ENCODE measurements at places on chromosomes 11 and 22.

- no peak for DNase-seq
Observed at GRCh38 chr22:16831257-16831656, 6.0 kb upstream of the XKR3 start.

- no peak for DNase-seq
Observed at GRCh38 chr11:60840470-60841430, 1.2 kb upstream of the CCDC86 start.

- no peak for DNase-seq
Observed at GRCh38 chr11:61009392-61010275, 38.2 kb downstream of the CD6 start.

DNA sequence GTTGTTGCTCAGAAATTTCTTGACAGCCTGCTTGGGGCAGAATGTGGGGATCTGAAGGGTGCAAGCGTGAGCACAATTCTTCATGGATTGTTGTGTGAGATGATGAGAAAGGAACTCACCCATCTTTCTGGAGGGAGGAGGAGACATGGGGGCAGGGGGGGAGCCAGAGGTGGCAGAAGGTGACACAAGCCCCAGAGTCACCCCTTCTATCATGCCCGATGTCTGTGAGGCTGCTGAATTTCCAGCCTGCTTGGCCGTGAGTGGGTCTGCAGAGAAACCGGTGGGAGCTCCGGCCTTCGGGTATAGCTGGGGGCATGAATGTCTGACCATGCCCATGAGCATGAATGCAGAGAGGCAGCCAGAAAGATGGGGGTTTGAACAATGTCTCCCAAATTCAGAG is 870.7 kb downstream of the TBC1D22A start:
- no peak for DNase-seq

- DNase-seq: no peak
Observed at GRCh38 chr22:21621025-21621424, 8.8 kb downstream of the YDJC start.

- peak; percentile 75 for DNase-seq
Observed at GRCh38 chr11:1218788-1219445, 3.9 kb upstream of the MUC5B start.

- no peak for DNase-seq
Observed at GRCh38 chr11:117796872-117797529, at the start of gene DSCAML1. TSS of gene DSCAML1 (minus strand) at chr11:117797216. CDS start at chr11:117797079, 137 bp downstream.

DNA sequence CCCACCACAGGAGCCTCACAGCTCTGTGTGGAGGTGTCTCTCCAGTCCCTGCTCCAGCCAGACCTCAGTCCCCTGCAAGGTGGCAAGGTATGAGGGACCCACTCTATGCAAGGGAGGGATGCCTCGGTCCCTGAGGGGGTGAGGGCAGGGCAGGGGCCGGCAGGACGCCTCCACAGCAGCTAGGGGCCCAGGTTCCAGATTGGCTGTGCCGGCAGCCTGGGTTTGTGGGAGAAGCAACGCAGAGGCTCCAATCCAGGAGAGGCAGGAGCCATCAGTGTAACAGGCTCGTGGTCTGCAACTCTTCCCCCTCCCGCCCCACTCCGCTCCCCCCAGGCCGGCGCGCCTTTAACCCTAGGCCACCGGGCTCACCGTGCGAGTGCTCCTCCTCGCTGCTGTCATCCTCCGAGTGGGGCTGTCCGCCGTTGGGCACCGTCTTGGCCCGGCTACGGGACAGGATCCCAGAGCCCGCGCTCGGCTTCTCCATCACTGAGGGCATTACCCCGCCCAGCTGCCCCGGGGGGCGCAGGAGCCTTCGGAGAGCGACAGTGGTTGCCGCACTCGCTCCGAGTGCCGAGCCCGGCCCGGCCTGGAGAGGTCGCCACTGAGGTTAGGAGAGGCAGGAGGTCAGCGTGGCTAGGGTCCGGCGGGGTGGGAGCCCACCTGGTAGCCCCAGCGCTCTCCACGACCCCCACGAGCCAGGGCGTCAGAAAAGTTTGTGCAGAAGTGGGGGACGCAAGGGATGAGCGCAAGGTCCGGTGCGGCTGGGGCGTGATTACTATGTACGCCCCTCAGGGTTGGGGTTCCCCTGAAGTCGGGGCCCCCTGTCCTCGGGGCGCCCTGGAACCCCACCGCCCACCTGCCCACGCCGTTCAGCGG is 765 bp downstream of the RCOR2 start:
- DNase-seq: no peak

- DNase-seq: peak; percentile 69
Observed at GRCh38 chr22:50027639-50028537, 15.3 kb upstream of the IL17REL start.
